ENCODE measurements at places on chromosomes 12 and 14.

DNA sequence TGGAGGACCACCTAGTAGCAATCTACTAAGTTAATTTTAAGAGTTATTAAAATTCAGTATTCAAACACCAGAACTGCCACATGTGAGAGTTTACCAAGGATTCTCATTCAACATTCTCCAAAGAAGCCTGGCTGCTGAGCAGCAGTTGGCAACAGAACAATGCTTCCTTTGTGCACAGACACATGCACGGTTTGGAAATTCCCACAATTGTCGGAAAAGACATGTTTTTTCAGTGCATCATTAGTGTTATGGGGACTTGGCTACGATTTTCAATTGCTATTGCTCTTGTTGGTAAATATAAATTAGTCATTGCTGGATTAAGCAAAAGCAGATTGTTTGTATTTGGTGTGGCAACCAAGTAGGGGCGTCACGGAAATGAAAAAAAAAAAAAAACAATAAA is 22.2 kb downstream of the ST8SIA1 start:
- no peak for DNase-seq

DNA sequence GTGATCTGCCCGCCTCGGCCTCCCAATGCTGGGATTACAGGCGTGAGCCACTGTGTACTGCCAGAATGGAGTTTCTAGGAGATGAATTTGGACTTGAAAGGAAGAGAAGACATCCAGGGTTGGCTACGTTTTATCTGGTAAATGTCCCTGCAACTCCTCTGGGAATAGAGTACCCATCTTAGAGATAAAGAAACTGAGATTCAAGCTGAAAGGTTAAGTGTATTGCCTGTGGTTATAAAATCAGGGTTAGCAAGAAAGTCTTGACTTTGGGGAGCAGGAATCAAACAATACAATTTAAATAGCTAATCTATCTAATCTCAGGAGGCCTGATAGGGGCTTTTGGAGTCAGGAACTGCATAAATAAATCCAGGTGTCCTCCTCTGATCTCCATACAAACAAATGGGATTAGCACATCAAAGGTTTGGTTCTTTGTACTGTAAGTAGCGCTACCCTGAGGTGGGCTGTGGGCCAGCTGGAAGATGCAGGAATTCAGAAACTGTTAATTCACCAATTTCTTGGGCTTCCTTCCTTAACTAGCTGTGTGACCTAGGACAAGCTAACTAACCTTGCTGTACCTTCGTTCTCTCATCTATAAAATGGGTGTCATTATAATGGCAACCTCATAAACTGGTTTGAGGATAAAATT is 45.1 kb downstream of the TBX3 start:
- DNase-seq: no peak

GRCh38 chr14:64760146-64760755 is 56.0 kb downstream of the PLEKHG3 start:
- DNase-seq: no peak

- DNase-seq: no peak
These were observed 910 bp upstream of the NOPCHAP1 start for GRCh38 chr12:104985206-104985605.

DNA sequence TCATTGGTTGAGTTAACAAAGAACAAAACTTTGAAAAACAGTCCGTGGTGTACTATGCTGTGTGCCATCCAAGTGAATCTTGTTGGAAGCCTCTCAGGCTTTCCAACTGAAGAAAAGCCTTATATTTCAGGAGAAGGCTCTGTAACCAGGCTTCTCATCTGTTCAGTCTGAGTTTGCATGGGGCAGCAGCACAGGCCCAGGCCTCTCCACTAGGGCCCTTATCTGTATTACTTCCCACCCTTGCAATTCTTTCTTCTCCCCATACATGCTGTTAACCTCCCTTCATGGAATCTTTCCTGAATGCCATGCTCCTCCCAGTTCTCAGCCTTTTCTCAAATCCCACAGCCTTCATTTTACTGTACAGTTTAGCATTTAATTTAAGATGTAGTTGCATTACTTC is 28.3 kb downstream of the FRMD6 start:
- no peak for DNase-seq

DNA sequence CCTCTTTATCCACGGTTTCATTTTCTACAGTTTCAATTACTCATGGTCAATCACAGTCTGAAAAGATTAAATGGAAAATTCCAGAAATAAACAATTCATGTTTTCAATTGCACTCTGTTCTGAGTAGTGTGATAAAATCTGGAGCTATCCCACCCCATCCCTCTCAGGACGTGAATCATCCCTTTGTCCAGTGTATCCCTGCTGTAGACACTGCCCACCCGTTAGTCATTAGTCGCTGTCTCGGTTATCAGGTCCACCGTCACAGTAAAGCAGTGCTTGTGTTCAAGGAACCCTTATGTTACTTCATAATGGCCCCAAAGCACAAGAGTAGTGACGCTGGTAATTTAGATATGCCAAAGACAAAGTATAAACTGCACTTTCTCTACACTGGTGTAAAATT is 141.0 kb upstream of the LMNTD1 start:
- DNase-seq: peak; percentile 86

GRCh38 chr12:107492393-107493134 is 193.0 kb upstream of the PWP1 start:
- no peak for DNase-seq

- no peak for DNase-seq
These were observed 26.3 kb downstream of the SRGAP1 start for GRCh38 chr12:63870838-63871237.

- DNase-seq: no peak
These were observed 604 bp downstream of the EIF4B start for GRCh38 chr12:53006810-53007309.

DNA sequence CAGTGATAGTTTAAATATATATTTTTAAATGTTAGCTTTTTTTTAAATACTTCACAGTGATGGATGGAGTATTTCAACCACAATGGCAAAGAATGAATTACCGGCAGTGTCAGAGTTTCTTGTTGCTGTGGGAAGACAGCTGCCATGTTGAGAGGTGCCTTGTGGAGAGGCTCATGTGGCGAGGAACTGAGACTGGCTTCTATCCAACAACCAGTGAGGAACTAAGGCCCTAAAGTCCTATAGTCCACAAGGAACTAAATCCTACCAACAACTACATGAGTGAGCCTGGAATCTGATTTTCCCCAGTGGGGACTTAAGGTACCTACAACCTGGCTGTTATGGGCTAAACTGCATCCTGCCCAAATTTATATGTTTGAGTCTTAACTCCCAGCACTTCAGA is 220.2 kb upstream of the PLEKHG7 start:
- no peak for DNase-seq

DNA sequence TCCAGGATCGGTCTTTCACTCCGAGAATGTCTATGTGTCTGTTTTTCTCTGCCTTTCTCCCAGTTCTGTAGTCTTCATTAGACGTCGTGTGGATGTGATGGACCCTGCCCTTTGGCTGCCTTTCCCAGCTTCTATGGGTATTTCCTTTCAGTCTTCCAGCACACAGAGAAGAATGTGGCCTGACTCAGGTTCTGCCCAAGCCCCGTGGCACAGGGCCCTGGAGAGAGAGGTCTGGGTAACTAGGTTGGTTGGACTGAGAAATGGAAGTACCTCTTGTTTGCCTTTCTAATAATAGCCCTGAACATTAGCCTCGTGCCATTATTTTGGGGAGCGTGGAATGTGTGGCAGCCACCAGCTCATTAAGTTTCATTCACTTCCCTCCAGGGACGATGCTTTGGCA is 3.8 kb downstream of the FOXJ2 start:
- DNase-seq: no peak

DNA sequence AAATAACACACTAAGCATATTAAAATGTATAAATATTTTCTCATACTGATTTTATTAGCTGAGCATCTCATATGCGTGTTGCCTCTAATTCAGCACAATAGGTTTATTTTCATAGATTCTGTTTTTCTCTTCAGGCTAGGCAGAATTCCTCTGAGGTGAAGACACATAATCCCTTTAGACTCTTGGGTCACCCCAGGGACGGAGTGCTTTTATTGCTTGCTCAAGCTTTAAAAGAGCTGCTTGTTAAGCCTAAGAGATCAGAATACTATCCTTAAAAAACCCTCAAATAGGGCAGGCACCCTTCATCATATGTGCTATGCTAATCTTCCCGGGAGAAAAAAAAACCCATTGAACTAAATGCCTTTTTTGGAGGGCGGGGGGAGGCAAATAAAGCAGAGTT is 390.1 kb downstream of the KCNH5 start:
- DNase-seq: no peak

GRCh38 chr14:68978172-68978911 is 760 bp downstream of the ACTN1 start:
- DNase-seq: no peak

DNA sequence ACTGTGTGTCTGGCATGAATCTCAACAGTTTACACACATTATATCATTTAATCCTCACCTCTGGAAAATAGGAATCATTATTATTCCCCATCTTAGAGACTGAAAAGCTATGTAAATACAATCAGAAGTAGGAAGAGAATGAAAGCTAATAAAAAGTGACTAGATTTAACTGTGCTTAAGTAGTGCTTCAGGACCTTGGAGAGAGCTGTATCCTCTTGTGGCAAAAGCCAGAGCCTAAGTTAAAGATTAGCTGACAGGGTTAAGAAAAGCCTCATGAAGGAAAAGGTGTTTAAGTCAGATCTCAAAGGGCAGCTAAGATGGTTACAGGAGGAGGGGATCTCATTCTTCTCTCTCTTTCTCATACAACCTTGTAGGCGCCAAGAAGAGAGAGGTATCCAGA is 65.3 kb upstream of the TMEM233 start:
- DNase-seq: no peak

- no peak for DNase-seq
These were observed 121.3 kb downstream of the RPS29 start for GRCh38 chr14:49464885-49465284.

DNA sequence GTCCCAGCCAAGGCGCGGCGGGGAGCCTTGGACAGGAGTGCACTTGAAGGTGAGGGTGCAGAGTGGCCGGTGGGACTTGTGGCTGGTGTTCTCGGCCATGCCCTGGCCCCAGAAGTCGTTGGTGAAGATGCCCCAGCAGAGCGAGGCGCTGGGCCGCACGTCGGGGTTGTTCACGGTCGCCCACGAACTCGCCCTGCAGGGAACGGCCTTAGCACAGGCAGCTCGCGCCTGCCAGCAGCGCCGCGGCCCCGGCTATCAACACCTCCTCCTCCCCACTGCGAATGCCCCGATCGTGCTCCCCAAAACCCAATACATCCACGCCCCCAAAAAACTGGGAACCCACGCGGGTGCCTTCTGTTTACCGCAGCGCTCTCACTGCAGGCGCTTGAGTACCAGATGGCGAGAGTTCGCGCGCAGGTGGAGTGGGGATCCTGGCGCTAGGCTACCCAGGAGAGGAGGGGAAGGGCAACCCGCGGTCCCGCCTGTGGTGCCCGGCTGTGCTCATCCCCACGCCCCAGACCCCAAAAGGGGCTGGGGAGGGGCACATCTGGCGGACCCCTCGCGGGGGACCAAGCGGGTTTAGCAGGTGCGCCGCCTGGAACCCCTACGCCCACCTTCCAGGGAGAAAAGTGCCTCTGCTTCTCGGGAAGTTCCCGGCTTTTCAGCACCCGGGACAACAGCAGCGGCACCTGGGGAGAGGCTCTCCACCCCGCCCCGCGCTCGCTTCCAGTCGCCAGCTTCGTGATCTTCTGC is 386.3 kb upstream of the TMTC1 start:
- no peak for DNase-seq

GRCh38 chr12:29797565-29798355 is 14.0 kb upstream of the TMTC1 start:
- DNase-seq: no peak

DNA sequence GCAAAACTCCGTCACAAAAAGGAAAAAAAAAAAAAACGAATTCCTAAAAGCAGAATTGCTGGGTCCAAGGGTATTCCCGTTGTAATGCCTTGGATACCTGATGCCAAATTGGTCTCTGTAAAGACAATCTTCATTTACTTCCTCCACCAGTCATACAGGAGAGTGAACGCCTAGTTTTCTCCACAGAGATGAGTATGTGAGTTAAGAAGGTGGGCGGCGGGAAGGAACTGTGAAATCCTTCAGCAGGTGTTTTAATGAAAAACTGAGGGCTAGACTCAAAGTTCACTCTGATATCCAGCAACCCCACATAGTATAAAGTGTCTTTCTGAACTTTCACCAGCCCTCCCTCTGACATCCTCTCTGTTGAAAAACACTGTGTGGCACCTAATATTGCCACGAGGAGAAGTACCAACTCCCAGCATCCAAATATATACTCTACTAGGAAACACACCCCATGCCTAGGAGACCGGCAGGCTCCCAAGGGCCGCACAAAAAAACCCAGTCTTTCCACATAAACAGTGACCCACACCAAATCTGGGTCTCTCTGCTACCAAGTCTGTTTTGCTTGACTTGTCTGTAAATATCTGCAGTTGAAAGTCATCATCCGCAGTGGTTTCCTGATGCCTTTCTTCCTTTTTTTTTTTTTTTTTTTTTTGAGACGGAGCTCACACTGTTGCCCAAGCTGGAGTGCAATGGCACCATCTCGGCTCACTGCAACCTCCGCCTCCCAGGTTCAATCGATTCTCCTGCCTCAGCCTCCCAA is 30.3 kb upstream of the FOXN3 start:
- DNase-seq: no peak

DNA sequence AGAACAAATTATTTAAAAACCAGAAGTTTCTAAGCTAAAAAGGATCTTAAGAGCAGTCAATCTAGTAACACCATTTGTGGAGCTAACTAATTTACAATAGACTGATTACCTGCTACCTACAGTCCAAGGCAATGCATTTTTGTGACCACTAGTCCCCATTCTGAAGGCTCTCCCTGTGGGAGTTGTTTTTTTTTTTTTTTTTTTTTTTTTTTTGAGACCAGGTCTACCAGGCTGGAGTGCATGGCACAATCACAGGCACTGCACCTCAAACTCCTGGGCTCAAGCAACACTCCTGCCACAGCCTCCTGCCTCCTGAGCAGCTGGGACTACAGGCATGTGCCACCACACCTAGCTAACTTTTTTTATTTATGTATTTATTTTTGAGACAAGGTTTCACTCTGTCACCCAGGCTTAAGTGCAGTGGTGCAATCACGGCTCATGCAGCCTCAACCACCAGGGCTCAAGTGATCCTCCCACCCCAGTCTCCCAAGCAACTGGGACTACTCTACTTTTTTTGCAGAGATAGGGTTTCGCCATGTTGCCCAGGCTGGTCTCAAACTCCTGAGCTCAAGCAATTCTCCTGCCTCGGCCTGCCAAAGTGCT is 3.9 kb downstream of the GNPTAB start:
- no peak for DNase-seq

- no peak for DNase-seq
These were observed 354.1 kb downstream of the DPF3 start for GRCh38 chr14:72539661-72540315.

- no peak for DNase-seq
These were observed 49.7 kb downstream of the LRIG3 start for GRCh38 chr12:58870595-58870994.
